ENCODE measurements at places on chromosomes 5 and 9.

DNA sequence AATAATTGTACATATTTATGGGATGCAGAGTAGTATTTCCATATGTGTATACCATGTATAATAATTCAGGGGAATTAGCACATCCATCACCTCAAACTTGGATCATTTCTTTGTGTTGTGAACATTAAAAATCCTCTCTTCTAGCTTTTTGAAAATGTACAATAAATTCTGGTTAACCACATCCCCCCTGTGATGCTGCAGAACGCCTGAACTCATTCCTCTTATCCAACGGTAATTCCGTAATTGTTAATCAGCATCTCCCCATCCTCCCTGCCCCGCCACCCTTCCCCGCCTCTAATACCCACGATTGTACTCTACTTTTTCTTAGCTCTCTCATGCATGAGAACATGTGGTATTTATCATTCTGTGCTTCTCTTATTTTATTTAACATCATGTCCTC is 127.7 kb upstream of the ANKRD55 start:
- DNase-seq = no peak

- DNase-seq = no peak
Measured at GRCh38 chr5:43017428-43017815, 22.7 kb downstream of the ANXA2R start.

GRCh38 chr5:14362491-14362890 is 219.1 kb upstream of the OTULINL start:
- no peak for DNase-seq

DNA sequence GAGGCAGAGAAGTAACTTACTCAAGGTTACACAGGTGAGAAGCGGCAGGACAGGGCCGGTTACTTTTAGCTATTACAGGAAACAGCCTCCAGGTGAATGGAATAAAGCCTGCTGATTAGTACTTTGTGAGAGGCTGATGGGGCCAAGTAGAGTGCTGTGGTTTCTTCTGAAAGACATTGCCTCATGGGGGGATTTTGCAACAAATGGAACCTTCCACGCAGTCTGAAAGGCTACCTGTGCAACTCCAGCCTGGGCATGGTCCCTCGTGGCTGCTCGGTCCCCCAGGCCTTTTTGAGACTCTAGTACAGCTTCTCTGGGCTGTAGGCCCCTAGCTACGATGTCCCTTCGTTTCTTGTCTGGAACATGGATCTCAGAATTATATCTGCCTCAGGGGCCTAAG is 2.0 kb downstream of the TMEM268 start:
- no peak for DNase-seq

- no peak for DNase-seq
Measured at GRCh38 chr9:131640438-131641137, 95.3 kb downstream of the PRRT1B start.

- DNase-seq = no peak
Measured at GRCh38 chr5:3345195-3345594, 250.4 kb upstream of the IRX1 start.

DNA sequence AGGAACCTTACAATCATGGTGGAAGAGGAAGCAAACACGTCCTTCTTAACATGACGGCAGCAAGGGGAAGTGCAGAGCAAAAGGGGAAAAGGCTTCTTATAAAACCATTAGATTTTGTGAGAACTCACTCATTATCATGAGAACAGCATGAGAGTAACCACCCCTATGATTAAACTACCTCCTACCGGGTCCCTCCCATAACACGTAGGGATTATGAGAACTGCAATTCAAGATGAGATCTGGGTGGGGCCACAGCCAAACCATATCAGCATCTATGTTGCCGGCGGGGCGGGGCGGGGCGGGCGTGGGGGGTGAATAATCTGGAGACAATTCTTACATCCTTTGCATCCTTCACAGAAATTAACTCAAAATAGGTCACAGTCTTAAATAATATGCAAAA is 58.8 kb upstream of the GFPT2 start:
- no peak for DNase-seq

- DNase-seq = no peak
Measured at GRCh38 chr5:168027007-168027406, 264.4 kb upstream of the WWC1 start.

GRCh38 chr5:132704875-132705274 is 31.1 kb downstream of the IL4 start:
- no peak for DNase-seq

- DNase-seq = no peak
Measured at GRCh38 chr9:89213396-89213880, 34.8 kb upstream of the SHC3 start.

GRCh38 chr5:171688696-171689495 is 96.7 kb upstream of the SMIM23 start:
- DNase-seq = no peak

DNA sequence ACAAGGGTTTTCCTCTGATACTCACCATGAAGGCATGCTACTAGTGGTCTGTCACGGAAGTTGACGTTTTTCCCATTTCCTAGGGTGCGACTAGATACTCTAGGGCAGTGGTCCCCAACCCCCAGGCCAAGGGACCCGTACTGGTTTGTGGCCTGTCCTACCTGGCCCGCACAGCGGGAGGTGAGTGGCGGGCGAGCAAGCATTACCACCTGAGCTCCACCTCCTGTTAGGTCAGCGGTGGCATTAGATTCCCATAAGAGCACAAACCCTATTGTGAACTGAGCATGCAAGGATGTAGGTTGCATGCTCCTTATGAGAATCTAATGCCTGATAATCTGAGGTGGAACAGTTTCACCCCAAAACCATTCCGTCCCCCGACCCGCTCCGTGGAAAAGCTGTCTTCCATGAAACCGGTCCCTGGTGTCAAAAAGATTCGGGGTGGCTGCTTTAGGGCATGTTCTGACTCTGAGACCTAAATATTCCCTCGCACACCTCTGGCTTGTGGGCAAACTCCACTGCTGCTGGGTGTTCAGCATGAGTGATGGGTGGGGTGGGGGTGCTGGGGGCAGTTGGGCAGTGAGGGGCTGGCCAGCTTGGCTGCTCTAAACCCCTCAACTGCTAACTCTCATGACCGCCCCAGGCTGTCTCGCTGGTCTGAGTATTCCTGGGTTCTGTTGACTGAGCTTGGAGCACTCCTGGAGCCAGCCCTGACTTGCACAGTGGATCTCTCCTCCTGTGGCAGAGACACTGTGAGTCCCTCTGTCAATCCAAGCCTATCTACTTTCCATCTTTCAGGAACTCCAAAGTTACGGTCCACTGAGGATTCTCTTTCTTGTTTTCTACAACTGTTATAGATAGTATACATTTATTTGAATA is 78.3 kb upstream of the NEK6 start:
- DNase-seq = no peak

DNA sequence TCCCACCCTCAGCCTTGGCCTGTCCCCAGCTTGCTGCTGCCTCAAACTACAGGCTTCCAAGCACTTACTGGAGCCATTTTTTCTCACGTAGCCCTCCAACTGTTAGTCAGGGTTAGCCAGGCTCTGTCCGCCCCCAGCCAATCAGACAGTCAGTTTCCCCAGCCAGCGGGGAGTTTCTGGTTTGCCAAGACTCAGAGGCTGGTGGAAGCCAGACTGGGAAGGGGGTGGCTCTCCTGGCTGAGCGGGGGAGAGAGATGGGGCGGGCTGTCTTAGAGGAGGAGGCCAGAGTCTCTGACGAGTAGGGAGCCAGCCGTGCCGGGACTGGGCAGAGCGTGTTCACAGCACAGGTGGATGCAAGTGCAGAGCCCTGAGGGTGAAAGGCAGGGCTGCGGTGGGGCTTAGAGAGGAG is 15.3 kb downstream of the PROP1 start:
- no peak for DNase-seq

- peak; percentile 46 for DNase-seq
Measured at GRCh38 chr5:116573702-116574366, 789 bp downstream of the SEMA6A start.

- DNase-seq = no peak
Measured at GRCh38 chr5:145162626-145163025, 672.5 kb downstream of the PRELID2 start.

- no peak for DNase-seq
Measured at GRCh38 chr5:63262185-63262981, 683.8 kb downstream of the LRRC70 start.

DNA sequence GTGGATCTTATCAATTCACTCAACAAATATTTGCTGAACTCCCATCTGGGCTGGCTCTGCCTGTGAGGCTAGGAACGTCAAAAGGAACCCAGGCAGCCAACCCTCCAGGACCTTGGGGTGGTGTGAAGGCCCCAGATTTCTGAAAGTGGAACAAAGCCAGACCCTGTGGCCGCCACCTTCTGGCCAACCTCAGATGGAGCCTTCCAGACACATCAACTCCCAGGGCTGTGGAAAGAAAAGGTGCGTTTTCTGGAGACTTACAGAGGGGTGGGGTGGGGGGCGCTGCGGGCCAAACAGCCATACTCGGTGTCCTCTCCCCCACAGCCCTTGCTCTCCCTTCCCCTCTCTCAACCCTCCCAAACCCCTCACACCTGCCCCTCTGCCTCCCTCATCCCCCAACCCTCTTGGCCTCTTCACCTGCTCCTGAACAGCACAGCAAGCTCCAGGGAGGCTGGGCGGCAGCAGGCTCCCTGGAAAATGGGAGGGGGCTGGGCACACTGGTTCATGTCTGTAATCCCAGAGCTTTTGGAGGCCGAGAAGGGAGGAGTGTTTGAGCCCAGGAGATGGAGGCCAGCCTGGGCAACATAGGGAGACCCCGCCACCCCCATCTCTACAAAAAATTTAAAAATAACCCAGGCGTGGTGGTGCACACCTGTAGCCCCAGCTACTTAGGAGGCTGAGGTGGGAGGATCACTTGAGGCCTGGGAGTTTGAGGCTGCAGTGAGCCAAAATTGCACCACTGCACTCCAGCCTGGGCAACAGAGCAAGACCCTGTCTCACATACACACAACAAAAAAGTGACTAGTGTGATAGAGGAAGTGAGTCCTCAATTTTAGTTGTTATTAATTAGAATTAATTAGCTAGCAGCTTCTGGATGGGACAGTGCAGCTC is 45.0 kb upstream of the PRRC2B start:
- no peak for DNase-seq

DNA sequence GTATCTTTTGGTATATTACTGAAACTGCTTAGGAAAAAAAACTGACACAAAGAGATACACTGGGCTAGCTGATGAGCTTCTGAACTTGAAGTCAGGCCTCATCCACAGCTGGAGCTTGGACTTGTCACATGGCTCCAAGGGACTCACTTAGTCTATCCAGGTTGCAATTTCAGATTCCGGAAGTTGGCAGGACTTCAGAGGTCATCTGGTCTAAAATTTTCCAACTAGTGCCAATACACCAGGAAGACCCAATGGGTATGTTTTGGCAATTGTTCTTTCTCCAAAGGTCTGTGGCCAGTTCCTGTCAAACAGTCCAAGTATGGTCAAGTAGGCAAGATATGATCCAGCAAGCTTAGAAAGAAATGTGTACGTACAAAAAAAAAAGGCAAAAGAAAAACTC is 36.7 kb downstream of the MRPS27 start:
- no peak for DNase-seq

DNA sequence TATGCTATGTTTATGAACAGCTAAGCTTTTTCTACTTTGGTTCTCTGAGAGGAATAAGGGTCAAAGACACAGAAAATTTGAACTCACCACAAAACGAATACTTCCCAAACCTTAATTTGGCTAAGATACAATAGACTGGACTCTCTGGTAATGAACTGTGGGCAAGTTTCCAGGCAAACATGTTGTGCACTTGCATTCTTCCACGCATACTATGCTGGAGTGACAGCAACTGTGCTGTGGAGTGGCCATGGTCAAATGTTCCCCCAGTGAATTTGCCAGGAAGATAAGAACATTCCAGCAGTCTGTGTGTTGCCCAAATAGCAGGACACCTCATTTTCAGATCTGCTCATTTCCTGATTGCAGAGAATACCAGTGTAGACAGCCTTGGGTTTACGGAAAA is 275.3 kb upstream of the IL12B start:
- no peak for DNase-seq

DNA sequence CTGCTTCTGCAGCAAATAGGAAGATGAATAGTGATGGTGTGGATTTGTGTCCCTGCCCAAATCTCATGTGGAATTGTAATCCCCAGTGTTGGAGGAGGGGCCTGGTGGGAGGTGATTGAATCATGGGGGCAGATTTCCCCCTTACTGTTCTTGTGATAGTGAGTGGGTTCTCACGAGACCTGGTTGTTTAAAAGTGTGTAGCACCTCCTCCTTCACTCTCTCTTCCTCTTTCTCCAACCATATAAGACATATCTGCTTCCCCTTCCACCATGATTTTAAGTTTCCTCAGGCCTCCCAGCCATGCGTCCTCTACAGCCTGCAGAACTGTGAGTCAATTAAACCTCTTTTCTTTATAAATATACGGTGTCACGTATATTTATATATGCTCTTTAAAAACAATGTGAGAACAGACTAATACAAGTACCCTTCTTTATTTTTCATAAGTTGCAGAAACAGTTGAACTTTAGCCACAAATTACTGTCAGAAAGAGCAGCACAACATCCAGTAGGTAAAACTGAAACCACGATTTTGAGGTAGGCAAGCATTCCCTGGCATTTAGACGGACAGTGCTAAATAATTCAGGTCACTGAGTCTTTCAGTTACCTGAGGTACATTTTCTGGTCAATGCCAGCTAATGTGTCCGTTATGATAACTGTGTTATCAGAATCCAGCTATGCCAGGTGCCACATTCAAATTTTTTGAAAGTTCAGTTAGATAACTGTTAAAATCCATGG is 79.3 kb upstream of the SPEF2 start:
- DNase-seq = no peak

GRCh38 chr5:11355491-11355890 is 548.8 kb downstream of the CTNND2 start:
- DNase-seq = no peak

DNA sequence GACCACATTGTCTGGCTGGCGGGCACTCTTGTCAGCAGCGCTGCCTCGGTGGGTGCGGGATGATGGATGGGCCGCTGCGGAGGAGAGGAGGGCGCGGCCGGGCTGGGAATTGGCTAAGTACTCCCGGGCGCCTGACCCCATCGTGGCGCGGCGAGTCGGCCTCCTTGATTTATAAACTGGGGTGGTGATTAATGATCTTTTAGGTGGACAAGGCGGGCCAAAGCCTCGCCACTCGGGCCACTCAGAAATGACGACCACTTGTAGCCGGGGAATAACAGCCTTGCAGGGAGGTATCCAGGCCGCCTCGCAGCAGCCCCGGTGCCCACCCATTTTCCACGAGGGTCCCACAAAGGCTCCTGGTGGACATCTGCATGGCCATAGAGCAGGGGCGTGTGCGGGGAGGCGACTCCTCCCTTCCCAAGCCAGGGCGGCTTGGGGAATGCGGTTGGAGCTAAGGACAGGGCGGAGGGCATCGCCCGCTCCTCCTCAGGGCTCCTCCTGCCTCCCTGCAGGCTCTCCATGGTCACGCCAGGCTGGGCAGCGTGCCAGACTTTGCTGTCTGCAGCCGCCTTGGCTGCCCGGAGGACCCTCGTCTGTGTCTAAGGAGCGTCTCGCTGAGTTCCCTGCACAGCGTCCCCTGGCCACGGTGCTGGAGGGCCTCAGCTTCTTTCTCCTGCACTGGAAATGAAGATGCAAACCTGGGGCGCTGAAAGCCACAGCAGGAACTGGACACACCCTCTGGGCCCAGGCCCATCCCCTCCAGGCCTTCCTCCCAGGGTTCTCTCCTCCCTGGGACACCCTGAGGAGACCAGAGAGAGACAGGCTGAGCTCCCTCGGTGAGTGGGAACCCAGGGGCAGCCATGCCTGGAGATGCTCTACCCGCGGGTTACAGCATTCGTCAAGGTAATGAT is 287.4 kb upstream of the IRX4 start:
- no peak for DNase-seq
